ENCODE measurements at places on chromosomes 6 and 20. TPM values are rescaled to one million over a fixed set of nuclear protein-coding genes. Genes with fewer than 3 reads are reported as not detected.
A peak's percentile ranks its signal among the peaks of the same experiment; 100 is the strongest.

Gene AGER
- 10.3 TPM for total RNA-seq

Gene MACROD2
- total RNA-seq = 7.6 TPM

Gene NAA20
- total RNA-seq = 77.5 TPM

Gene HLA-B
- total RNA-seq = 40.9 TPM

Gene PLA2G7
- total RNA-seq = 0.19 TPM

Gene GINS1
- 50.9 TPM for total RNA-seq

Gene VWA7
- 1.5 TPM for total RNA-seq

Gene PNPLA1
- 0.25 TPM for total RNA-seq

Gene LST1
- total RNA-seq = not detected

Gene SPDEF
- 0.67 TPM for total RNA-seq

DNA sequence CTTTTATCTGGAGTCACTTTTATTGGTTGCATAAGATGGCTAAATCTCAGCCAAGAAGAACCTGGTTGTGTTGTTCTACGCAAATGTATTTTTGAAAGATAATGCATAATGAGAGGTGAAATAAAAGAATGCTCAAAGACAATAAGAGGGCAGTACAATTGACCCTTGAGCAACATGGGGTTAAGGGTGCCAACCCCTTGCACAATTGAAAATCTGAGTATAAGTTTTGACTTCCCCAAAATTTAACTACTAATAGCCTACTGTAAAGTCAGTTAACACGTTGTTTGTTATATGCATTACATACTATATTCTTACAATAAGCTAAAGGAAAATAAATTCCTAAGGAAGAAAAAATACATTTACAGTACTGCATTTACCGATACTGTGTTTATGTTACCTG, 5.9 kb downstream of the RNF146 start:
- DNase-seq = no peak

- DNase-seq = no peak
These were observed 18.8 kb upstream of the FRMD1 start for GRCh38 chr6:168097621-168098430.

- peak; percentile 36 for DNase-seq
These were observed 973 bp downstream of the CD40 start for GRCh38 chr20:46119028-46119546.

GRCh38 chr6:113362301-113363047, 494.7 kb upstream of the MARCKS start:
- no peak for DNase-seq

DNA sequence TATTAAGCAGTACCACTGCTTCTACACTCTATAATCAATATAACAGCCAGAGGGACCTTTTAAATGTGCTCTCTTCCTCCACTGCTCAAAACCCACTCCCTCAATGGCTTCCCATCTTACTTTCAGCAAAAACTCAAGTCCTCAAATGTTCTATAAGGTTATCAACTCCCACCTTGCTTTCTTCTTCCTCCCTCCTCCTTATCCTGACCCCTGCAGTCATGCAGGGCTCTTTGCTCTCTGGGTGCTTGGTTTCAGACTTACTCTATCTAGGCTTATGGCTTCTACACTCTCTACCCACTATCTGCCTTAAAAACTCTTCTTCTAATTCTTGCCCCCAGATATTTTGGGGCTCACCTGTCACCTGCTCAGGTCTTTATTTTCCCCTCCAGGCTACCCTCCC, 5.3 kb downstream of the ARHGAP18 start:
- no peak for DNase-seq

DNA sequence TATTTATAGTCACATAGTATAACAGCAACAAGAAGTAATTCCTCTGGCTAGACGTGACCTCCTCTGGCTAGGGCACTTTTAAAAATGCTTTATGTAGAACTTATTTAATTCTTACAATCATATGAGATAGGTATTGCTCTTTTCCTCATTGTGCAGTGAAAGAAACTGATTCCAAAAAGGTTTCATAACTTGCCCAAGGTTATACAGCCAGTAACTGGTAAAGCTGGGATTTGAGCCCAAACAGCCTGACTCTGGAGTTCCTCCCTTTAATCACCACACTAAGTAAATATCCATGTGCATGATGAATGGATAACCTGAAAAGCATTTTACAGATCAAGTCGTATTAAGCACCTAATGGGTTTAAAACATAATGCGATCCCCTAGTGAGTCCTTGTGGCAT, 214.6 kb downstream of the PRL start:
- DNase-seq = no peak

DNA sequence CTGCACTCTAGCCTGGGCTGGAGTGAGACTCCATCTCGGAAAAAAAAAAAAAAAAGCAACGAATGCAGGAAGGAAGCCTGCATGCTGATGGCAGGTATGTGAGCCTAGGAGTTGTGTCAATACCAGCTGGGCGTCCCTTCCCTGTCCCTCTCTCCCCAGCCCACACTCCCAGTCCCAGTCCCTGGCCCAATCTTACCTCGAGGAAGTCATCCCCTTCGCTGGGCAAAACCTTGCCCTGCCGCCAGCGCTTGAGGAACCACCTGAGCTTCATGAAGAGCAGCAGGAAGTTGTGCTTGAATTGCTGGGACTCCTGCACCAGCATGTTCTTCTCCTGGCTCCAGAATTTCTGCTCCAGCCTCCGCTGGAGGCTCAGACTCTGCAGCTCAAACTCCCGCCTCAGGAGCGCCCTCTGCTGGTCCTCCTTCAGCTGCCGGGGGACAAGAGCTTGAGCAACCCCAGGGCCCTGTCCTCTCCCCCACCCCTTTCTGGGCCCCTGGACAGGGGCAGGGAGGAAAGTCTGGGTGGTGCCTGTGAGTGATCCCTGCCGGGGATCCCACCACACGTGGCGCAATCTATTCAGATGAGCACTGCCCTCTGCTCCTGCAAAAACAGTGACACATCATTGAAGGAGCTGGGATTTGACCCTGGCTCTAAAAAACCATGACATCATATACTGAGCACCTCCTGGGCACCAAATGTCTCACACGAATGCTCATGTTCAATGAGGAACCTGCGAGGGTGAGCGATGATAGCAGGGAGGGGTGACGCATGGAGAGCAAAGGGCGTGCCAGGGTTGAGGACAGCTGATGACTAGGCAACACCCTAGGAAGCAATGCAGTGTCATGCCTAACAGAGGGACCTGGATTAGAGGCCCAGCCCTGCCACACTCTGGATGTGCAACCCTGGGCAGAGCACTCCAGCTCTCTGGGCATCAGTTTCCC, 35.0 kb upstream of the DSN1 start:
- DNase-seq = peak; percentile 84

GRCh38 chr6:73579851-73580246, 59.0 kb upstream of the EEF1A1 start:
- peak; percentile 77 for DNase-seq

DNA sequence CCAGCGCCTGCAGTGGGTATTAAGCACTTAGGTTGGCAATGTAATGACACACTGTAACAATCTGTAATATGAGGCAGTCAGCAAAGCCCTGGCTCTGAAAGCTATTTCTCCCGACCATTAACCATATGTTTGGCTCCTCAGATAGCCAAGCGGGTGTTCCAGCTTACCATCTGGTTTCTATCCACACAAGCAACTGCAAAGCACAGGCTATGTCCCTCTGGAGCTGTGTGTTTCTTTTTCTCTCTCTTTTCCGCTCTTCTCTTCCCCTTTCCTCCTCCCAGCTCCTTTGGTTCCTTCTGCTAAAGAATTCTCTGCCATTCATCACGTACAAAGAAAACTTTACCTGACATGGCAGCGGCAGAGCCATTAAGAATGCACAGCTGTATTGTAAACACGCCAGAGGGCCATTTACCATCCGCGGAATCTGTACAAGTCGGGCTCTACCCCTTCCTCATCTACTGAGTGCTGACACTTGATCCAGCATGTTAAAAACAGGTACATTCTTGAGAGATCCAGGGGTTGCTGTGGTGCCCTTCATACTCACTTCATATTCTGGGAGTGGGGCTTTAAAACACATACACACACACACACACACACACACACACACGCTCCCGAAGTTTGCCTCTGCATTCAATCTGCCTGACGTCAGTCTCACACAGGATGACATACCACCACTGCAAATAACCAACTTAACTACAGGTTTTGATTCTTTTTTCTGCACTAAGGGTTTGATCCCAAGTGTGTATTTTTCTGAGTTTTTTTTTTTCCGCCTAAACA, 77.2 kb downstream of the BACH2 start:
- DNase-seq = no peak

DNA sequence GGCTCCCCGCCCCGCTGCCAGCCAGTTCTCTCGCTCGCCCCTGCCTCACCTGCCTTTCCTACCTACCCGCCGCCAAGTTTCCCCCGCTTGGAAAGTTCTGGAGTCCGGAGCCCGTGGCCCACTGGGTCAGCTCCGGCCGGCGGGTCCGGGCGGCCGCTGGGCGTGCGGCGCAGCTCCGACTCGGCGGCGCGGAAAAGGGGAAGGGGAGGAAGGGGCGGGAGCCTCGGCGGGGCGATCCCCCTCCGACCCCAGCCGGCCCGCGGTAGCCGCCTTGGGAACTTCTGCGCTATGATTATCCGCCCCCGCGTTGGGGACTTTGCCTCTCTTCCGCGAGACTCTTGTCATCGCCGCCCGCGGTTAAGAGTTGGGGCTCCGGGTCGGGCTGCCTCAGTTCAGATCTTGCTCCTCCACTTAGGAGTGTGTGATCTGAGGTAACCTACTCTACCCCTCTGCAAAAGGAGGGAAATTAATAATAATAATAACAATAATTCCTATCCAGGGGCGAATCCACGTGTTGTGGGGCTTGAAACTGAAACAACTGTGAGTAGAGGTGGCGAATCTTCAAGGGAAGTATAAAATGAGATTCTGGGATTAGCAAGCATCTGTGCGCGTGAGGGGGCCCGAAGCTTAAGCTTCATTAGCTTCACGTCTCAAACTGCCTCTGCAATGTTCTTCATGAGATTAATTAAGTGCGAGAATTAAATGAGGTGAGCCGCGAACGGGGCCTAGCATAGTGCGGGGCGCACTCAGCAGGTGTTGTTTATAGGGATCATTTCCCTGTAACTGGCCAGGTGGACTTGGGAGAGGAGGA, 30.8 kb downstream of the SF3B5 start:
- no peak for DNase-seq

DNA sequence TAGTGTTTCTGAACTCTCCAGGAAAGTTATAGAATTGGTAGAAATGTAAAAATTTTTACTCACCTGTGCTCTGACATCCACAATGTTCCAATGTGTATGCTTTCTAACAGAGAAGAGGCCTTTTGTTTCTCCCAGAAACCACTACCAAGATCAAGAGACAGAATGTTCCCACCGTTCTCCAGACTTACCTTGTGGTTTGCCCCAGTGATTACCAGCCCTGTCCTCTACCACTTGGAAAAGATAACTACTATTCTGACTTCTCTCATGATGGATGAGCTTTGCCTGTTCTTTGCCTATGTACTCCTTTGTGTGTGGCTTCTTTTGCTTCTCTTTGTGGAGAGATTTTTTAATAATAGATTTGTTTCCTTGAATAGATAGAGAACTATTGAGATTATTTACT, 173.0 kb upstream of the SCGN start:
- DNase-seq = no peak

- DNase-seq = no peak
These were observed 68.7 kb upstream of the KCNK16 start for GRCh38 chr6:39391182-39391581.

GRCh38 chr6:41705996-41706835, 29.2 kb downstream of the TFEB start:
- no peak for DNase-seq

DNA sequence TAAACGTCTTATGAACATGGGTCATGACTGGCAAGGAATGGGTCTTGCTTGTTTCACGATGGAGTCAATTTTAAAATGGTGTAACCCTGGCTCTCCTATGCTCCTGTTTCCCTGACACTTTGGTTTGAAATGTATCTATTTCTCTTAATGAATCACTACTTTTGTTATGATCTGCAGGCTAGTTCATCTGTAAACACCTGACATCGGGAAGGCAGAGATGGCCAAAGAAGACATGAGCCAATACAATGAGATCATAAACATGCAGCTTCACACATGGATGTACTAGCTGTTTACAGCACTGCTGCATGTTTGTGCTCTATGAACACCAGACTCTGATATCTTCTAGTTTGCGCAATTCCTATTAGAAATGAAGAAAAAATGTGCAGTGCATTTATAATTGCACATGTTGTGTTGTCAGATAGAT, 11.0 kb upstream of the RAD21L1 start:
- no peak for DNase-seq

GRCh38 chr20:32941155-32941885, 62.9 kb downstream of the SUN5 start:
- DNase-seq = no peak

- DNase-seq = no peak
These were observed 808 bp downstream of the ULBP1 start for GRCh38 chr6:149964308-149965193.

DNA sequence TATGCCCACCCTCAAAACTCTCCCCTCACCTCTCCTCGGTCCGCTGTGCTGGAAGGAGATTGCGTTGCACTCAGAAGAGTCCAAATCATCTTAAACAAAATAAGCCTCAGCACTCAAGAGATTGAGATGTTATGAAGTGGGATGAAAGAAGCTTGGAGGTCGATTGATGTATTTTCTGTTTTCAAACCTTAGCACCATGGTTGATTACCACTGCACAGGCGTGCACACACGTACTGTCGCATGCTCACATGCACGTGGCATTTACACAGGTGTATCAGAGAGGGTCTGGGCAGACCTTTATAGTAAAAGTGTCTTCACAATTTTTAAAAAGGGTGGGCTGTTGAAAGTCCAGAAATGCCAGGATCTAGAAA, 612 bp upstream of the AGPAT4 start:
- no peak for DNase-seq

- no peak for DNase-seq
These were observed at the start of gene FUT9 for GRCh38 chr6:96015518-96016333. FUT9 (plus strand) TSS chr6:96015974; CDS start chr6:96203156, 187,182 bp downstream.

DNA sequence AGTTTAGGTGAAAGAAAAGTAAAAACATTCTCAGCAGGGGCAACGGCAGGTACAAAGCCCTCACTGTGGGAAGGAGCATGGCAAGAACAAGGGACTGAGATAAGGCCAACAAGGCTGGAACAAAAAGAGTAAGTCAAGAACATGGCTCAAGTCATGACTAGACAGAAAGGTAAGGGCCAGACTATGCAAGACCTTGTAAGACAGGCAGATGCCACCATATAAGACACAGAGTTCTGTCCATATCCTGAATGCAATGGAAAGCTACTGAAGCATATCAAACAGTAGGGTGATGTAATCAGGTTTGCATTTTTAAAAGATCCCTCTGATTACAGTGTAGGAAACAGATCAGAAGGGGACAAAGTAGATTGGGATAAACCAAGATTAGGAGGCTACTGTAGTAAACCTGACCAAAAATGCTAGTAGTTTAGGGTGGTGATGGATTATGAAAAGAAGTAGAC, 5.5 kb downstream of the REV3L start:
- DNase-seq = no peak

- no peak for DNase-seq
These were observed 89.8 kb downstream of the ATRN start for GRCh38 chr20:3560578-3560977.

DNA sequence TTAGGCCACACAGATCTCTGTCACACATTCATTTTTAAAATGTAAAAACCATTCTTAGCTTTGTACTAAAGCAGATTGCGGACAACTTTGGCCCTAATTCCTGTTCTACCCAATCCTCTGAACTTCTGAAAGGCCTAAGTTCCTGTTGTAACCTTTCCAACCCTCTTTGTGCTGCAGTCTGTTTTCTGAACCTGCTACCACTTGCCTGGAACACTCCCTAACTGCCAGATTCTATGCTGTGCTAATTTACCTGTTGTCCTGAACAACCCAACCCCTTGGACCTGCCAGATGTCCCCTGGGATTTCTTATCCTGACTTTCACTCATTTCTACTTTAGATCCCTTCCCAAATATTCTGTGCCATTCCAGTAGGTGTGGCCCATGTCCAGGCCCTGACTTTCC, 398.7 kb downstream of the ZFAND3 start:
- no peak for DNase-seq

GRCh38 chr20:7772371-7772770, 167.9 kb downstream of the HAO1 start:
- no peak for DNase-seq

GRCh38 chr6:120853489-120853888, 480.8 kb downstream of the TBC1D32 start:
- no peak for DNase-seq
